ENCODE measurements at places on chromosomes 3 and 15. TPM values are rescaled to one million over a fixed set of nuclear protein-coding genes. Genes with fewer than 3 reads are reported as not detected.
A peak's percentile ranks its signal among the peaks of the same experiment; 100 is the strongest.

- no peak overlapping the region for H3K27ac ChIP-seq
- H3K36me3 ChIP-seq, result no peaks in the 10 kb centered on the region
- H3K27me3 ChIP-seq, result no peaks in the 10 kb centered on the region
These were observed 110.3 kb upstream of the MITF start for GRCh38 chr3:69628951-69629350.

GRCh38 chr3:69282181-69282580 lies 103.7 kb downstream of the FRMD4B start:
- H3K27ac ChIP-seq, result no peak overlapping the region
- no peaks in the 10 kb centered on the region for H3K27me3 ChIP-seq
- no peaks in the 10 kb centered on the region for H3K36me3 ChIP-seq
- H3K4me1 ChIP-seq, result peaks cover 6% of the 10 kb centered on the region
- no peak for DNase-seq
- H3K4me3 ChIP-seq, result no peak overlapping the region

- H3K36me3 ChIP-seq, result no peaks in the 10 kb centered on the region
- H3K27me3 ChIP-seq, result peaks cover 20% of the 10 kb centered on the region
- no peak overlapping the region for H3K4me3 ChIP-seq
- DNase-seq, result peak; percentile 78
These were observed 7.8 kb upstream of the RAD18 start for GRCh38 chr3:8970971-8971589.

Gene DUOXA2
- total RNA-seq, result not detected

Gene NRROS
- 36.6 TPM for total RNA-seq

Gene UROC1
- not detected for total RNA-seq

Gene STARD9
- total RNA-seq, result 8.8 TPM

DNA sequence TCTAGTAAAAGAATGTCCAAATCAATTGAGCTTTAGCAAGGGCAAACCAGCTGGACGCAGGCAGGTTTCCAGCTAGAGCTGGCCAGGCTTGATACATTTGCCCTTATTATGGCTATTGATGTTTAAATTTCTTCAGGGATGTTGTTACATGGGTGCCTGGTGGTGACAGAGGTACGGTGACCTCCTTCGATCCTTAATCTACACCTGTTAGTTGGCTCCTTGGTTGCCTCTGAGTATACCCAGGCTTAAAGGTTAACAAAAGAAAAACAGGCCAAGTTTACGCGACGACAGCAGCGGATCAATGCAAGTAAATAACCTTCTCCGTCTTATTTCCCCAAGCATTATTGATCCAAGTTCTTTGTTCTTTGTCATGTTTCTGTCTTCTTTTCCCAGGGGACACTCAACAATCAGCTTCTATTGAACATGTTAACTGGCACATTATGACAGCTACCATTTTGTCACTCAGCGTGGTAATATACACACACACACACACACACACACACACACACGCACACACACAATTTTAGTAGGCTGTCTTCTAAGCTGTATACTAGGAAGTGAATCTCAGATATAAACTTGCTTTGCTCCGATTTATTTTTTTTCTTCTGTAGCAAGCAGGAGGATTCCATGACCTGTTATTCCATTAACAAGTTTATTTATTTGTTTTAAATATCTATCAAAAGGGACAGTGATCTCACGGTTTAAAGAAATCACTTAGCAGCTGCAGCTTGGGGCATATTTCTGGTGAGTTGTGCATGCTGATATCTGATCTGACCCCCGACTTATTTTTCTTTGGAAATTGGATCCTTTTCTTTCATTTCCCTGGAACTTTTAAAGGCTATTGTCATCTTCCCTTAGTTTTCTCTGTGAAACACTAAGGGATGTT lies 844.7 kb downstream of the MCTP2 start:
- H3K27me3 ChIP-seq, result no peaks in the 10 kb centered on the region
- no peaks in the 10 kb centered on the region for H3K36me3 ChIP-seq
- no peaks in the 10 kb centered on the region for H3K4me1 ChIP-seq
- DNase-seq, result no peak
- no peak overlapping the region for H3K4me3 ChIP-seq

GRCh38 chr3:88033079-88033478 lies 25.7 kb downstream of the CGGBP1 start:
- no peak overlapping the region for H3K27ac ChIP-seq
- peaks cover 40% of the 10 kb centered on the region for H3K4me1 ChIP-seq
- H3K36me3 ChIP-seq, result peaks cover 6% of the 10 kb centered on the region
- DNase-seq, result no peak

DNA sequence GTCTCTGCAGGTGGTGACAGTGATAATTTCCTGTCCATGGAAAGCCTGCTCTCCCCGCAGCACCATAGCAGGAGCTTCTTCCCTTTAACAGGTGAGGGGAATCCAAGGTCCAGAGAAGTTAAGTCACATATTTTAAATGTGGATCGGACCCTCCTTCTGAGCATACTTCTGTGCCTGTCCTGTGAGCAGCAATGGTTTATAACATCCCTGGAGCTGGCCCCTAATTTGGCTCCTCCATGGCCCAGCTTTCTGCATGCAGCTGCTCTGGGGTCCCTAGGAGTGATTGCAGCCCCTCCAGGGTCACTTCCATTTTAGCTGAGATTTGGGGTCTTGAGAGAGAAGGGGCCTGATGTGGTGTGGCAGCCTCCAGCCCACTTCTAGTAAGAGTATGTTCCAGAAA lies 127.8 kb downstream of the EEFSEC start:
- no peaks in the 10 kb centered on the region for H3K27me3 ChIP-seq
- no peak overlapping the region for H3K27ac ChIP-seq
- H3K4me1 ChIP-seq, result no peaks in the 10 kb centered on the region
- no peak overlapping the region for H3K4me3 ChIP-seq
- DNase-seq, result no peak
- H3K36me3 ChIP-seq, result no peaks in the 10 kb centered on the region

DNA sequence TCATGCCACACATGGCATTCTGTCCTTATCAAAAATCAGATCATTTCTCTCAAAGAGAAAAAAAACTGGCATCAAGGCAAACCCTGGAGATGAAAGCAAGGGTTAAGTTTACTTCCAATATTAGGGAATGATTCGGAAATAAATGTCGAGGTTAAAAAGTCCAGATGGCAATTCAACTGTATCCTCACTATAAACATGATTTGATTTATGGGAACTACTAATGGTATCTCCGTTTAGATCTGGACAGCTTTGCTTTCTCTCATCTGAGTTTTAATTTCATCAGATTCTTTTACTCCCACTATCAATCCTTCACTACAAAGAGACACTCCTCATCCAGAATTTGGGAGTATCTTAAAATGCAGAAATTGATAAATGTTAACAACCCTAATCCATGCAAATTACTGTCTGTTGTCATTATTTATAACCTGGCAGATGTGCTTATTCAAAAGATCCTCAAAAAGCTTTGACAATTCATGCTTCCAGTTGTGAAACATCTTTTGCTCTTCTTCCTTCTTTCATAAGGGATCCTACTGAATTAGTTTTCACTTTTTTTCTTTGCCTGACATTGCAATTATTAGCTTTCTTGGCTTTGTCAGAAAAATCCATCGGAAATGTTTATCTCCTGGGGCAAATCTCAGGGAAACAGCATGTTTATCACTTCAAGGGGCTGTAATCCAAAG lies 903.2 kb downstream of the MCTP2 start:
- no peak for DNase-seq
- H3K4me3 ChIP-seq, result no peak overlapping the region
- no peak overlapping the region for H3K27ac ChIP-seq

DNA sequence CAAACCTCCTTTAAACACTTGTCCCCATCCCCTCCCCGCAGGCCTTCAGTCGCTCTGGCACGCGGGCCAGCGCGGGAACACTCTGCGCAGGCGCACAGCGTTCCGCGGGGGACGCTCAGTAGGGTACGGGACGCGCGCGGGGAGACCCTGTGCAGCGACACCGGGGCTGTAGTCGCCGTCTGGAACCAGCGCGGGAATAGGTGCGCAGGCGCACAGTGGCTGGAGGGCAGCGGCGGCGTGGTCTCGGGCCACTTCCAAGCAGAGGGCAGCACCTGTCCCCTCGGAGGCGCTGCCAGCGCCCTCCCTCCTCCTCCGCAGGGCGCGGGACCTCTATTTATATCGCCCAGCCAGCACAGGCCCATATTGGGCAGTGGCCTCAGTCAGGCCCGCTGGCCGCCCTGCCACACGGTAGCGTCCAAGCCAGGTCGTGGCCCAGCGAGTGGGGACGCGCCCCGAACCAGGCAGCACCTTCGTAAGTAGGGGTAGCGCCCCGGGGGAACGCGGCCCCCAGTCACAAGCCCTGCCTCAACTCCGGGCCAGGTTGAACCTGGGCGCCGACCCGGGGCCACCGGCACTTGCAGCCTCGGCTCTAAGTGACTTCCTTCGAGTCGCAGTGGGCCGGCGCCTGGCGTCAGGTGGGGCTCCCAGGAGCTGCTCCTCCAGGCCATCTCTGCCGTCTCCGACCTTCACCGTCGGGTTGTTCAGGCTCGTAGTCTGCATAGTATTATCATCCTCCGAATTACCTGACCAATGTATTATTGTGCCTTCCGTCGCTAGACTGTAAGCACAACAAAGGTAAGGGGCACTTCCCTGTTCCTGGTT lies at the start of gene KBTBD12:
Gene KBTBD12 (plus strand): TSS at position 118 of the 822 bp plus-strand sequence. CDS start 7,830 bp downstream, outside the sequence.
- H3K27me3 ChIP-seq, result peaks cover 55% of the 10 kb centered on the region
- peaks cover 8% of the 10 kb centered on the region for H3K4me1 ChIP-seq
- no peaks in the 10 kb centered on the region for H3K36me3 ChIP-seq

Gene C3orf22
- not detected for total RNA-seq

GRCh38 chr3:63067999-63068645 lies 192.9 kb upstream of the CADPS start:
- H3K27ac ChIP-seq, result no peak overlapping the region
- H3K4me1 ChIP-seq, result no peaks in the 10 kb centered on the region
- no peaks in the 10 kb centered on the region for H3K36me3 ChIP-seq
- no peak overlapping the region for H3K4me3 ChIP-seq
- no peaks in the 10 kb centered on the region for H3K27me3 ChIP-seq

Gene PLXND1
- total RNA-seq, result 1.4 TPM

- H3K27ac ChIP-seq, result no peak overlapping the region
- H3K36me3 ChIP-seq, result no peaks in the 10 kb centered on the region
- H3K27me3 ChIP-seq, result peaks cover 26% of the 10 kb centered on the region
- DNase-seq, result no peak
- H3K4me3 ChIP-seq, result no peak overlapping the region
These were observed 6.1 kb upstream of the CLRN1 start for GRCh38 chr3:150978566-150979148.

GRCh38 chr3:42228796-42229195 lies 37.2 kb downstream of the CCK start:
- H3K27me3 ChIP-seq, result peaks cover 4% of the 10 kb centered on the region
- DNase-seq, result peak; percentile 13

GRCh38 chr15:72155003-72155621 lies 36.9 kb downstream of the SENP8 start:
- no peak overlapping the region for H3K27ac ChIP-seq
- H3K36me3 ChIP-seq, result no peaks in the 10 kb centered on the region
- peaks cover 3% of the 10 kb centered on the region for H3K27me3 ChIP-seq
- no peak overlapping the region for H3K4me3 ChIP-seq

Gene GOLGA8O
- total RNA-seq, result 7.2 TPM

Gene GLDN
- total RNA-seq, result not detected

- H3K27ac ChIP-seq, result peak overlapping the region; percentile 89
- DNase-seq, result peak; percentile 64
- H3K36me3 ChIP-seq, result peaks cover 4% of the 10 kb centered on the region
- peaks cover 18% of the 10 kb centered on the region for H3K4me1 ChIP-seq
- H3K4me3 ChIP-seq, result peak overlapping the region; percentile 81
- H3K27me3 ChIP-seq, result no peaks in the 10 kb centered on the region
These were observed 30.6 kb upstream of the ZSCAN2 start for GRCh38 chr15:84570164-84570735.

GRCh38 chr15:42385206-42385979 lies 26.1 kb downstream of the CAPN3 start:
- no peak overlapping the region for H3K27ac ChIP-seq
- H3K36me3 ChIP-seq, result no peaks in the 10 kb centered on the region
- H3K4me1 ChIP-seq, result no peaks in the 10 kb centered on the region
- DNase-seq, result peak; percentile 45

- DNase-seq, result no peak
- peak overlapping the region; percentile 22 for H3K27ac ChIP-seq
These were observed 74.3 kb downstream of the SETD2 start for GRCh38 chr3:47089630-47090029.

Gene LHFPL4
- total RNA-seq, result not detected

DNA sequence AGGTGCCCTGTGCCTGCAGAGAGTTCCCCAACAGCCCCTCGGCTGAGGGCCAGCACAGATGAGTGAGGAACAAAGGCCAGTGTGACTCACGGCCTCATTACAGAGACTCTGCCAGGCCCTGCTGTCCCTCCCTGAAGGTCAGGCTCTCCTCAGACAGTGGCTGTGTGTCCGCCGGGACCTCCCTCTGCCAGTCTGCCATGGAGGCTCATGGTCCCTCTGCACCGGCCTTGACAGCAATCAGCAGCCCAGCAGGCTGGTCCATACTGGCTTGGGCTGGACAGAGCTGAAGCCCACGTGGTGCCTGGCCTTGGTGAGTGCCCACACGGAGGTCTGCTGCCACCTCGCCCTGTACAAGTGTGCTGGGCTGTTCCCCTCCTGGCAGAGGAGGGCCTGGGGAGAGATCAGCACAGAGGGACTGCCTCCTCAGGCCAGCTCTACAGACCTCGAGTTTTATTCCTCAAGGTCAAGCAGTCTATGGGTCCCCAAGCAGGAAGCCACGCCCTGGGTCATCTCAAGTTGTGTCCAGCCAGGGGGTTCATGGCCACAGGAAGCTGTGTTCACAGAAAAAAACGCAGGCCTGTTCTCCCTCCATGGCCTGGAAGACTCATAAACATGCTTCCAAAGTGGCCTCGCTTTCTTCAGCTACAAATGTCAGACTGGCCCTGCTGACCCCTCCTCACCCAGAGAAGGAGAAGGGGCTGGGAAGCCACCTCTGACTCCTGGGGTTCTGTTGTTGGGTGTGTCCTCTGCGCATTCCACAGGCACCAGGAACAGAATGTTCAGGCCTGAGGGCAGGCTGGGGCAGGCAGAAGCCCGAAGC lies 27.0 kb downstream of the SLC41A3 start:
- H3K4me1 ChIP-seq, result peaks cover 19% of the 10 kb centered on the region
- no peak for DNase-seq
- no peaks in the 10 kb centered on the region for H3K36me3 ChIP-seq
- no peak overlapping the region for H3K4me3 ChIP-seq

- no peak overlapping the region for H3K4me3 ChIP-seq
- peaks cover 14% of the 10 kb centered on the region for H3K27me3 ChIP-seq
These were observed 1.3 kb downstream of the GNAT1 start for GRCh38 chr3:50192689-50193141.

Gene TLR9
- total RNA-seq, result 0.55 TPM

- H3K27ac ChIP-seq, result no peak overlapping the region
- H3K36me3 ChIP-seq, result no peaks in the 10 kb centered on the region
- DNase-seq, result no peak
- no peak overlapping the region for H3K4me3 ChIP-seq
These were observed 23.1 kb downstream of the EOMES start for GRCh38 chr3:27699067-27699466.

Gene BCL2A1
- total RNA-seq, result 14.8 TPM

- H3K4me1 ChIP-seq, result peaks cover 46% of the 10 kb centered on the region
- DNase-seq, result no peak
- H3K36me3 ChIP-seq, result peaks cover 18% of the 10 kb centered on the region
- H3K27ac ChIP-seq, result no peak overlapping the region
- H3K27me3 ChIP-seq, result no peaks in the 10 kb centered on the region
These were observed 100.5 kb upstream of the ZBED2 start for GRCh38 chr3:111695636-111696117.

Gene SLC12A6
- total RNA-seq, result 32.7 TPM

Gene NOX5
- not detected for total RNA-seq

GRCh38 chr15:64137226-64137833 lies 14.2 kb upstream of the SNX22 start:
- no peaks in the 10 kb centered on the region for H3K4me1 ChIP-seq
- DNase-seq, result no peak
- H3K27ac ChIP-seq, result no peak overlapping the region
